AG04449 (cell line): ENCODE measurements at places on chromosomes 6 and 20.

- peak; percentile 52 for DNase-seq
These were observed 102.4 kb upstream of the SUPT3H start for GRCh38 chr6:45479834-45480751.

GRCh38 chr6:37202788-37203491 lies 33.0 kb downstream of the PIM1 start:
- no peak for DNase-seq

DNA sequence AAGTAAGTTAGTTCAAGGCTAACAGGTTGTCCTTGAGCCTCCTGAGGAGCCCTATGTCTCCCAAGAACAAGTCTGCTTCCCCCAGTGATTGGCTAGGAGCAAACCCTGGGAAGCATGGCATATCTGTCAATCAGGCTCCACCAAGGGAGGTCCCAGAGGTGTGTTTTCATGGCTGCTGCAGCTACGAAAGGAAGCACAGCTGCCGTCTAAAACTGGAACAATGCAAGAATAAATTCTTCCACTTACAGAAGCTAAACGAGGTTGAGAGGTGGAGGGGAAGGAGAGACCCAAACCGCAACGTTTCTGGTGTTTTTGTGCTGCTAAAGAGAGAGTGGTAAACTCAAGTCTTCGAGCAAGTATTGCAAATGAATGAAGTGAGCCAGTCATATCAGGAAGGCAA lies 4.9 kb upstream of the PTGIS start:
- no peak for DNase-seq

- DNase-seq, result no peak
These were observed 216.2 kb downstream of the RIMS1 start for GRCh38 chr6:72102561-72102960.

DNA sequence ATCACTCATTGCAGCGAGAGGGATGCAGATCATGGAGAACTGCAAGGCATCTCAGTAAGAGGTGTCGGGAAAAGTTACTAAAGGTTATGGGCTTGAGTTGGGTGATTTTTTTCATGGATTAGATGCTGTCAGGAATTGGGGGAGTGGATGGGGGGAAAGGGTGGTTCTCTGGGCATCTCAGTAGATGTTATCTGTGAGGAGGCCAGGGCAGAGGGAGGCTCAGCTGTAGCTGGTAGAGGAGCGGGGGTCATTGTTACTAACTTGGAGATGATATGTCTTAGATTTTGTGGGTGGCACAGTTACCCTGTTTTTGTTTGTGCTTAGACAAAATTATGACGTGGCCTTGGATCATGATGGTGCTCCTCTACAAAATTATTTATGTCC lies 2.6 kb upstream of the PCMTD2 start:
- no peak for DNase-seq

DNA sequence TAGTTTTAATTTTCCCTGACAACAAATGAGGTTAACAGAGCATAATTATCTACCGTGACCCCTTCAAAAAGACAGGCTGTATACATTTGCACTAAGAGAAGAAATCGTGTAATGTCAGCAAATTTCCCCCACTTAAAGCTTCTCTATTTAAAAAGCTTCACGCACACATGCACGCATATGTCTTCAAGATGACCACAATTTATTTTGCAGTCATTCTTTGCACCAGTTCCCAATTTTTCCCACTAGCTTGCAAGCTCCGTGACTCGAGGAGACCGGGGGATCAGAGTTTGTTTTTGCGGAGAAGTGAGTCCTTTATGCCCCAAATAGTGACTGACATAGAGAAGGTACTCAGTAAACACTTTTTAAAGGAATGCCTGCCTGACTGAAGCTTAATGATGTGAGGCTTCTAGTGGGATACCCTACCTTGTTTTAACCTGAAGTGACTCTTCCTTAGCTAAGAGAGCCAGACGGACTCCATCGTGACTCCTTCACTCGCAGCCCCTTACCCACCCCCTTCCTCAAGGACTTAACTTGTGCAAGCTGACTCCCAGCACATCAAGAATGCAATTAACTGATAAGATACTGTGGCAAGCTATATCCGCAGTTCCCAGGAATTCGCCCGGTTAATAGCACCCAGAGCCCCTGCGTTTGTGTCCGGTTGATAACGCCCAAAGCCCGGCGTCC lies 9.3 kb upstream of the NQO2 start:
- no peak for DNase-seq

- DNase-seq, result no peak
These were observed 2.9 kb downstream of the CAP2 start for GRCh38 chr6:17396256-17396655.

- DNase-seq, result no peak
These were observed 73.2 kb downstream of the PSMG4 start for GRCh38 chr6:3331971-3332370.

- DNase-seq, result no peak
These were observed 480.7 kb downstream of the CD83 start for GRCh38 chr6:14598017-14598864.
